ENCODE measurements at places on chromosomes 2 and 18.

GRCh38 chr2:61469424-61470121 is 1.3 kb downstream of the USP34 start:
- DNase-seq: no peak

DNA sequence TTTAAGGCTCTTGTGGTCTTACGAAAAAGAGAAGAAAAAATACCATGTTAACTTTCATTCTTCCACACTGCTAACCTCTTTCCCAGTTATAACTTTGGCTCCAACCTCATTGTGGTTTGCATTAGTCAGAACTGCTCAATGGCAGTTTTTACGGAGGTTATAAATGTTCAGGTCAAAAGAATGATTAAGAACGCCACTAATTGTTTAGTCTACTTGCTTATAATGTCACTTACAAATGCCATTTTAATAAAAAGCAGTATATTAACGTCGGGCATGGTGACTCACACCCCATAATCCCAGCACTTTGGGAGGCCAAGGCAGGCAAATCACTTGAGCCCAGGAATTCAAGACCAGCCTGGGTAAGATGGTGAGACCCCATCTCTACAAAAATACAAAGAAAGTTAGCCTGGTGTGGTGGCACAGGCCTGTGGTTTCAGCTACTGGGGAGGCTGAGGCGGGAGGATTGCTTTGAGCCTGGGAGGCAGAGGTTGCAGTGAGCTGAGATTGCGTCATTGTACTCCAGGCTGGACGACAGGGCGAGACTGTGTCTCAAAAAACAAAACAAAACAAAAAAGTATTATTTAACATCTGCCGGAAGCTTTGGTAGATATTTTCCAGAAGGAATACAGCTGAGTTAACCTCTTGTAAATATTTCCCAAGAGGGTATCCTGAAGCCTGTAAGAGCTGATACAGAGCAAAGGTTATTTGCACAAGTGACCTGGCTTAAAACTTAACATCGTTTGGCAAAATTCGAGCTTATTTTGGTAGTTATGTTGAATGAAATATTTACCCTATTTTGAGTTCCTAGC is 5.1 kb downstream of the AGPS start:
- DNase-seq: no peak

DNA sequence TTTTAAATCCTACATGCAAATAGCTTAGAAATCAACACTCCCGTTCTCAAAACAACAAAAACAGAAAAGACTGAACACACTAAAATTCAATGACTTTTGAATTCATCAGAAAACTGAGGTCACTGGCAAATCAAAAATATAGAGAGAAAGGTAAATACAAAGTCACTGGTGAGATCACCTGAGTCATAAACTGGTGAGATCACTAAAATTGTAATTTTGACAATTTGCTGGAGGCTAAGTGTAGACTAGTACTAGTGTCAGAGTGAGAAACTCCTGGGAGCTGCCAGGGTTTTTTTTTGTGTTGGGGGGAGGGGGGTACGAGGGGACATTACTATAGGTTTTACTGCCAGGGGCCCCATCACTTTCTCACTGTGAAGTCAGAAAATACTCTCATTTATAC is 1876.0 kb upstream of the CELF4 start:
- no peak for DNase-seq

DNA sequence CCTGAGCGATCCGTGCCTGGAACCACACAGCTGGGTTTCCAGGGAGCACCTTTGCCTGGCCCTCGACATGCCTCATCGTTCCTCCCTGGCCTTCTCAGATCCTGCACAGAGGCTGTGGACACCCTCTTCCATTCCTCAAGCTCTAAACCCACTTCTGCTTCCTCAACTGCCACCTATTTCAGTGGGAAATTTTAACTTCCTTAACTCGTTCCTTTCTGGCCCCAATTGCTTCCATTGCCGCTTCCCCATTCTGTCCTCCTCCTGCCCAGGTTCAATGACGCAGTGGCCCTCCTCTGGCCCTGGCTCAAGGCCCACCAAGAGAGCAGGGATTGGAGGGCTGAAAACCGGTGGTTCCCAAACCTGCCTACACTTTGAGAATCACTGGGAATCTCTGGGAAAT is 4.8 kb upstream of the B3GNT7 start:
- DNase-seq: no peak

- no peak for DNase-seq
Observed at GRCh38 chr2:219381448-219381847, 6.3 kb downstream of the DNPEP start.

DNA sequence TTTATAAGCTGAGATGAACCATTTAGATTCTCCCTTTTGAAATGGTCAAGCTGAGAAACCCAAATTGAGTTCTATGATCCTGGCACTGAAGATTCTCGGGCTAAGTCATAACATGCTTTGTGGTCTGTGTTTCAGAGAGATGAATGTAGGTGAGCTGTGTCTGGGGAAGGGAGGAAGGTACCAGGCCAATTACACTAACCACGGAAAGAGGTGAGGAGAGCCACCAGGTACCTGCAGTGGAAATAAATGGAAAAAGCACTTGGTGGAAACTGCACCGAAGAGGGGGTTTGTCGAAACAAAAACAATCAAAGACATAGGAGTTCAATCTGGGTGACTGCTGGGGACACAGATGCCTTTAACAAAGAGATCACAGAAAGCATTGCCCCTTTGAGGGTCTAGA is 963 bp upstream of the MRPL44 start:
- DNase-seq: no peak

- DNase-seq: no peak
Observed at GRCh38 chr18:11882636-11883035, 25.5 kb downstream of the MPPE1 start.
